ENCODE measurements at places on chromosomes 11 and 22. TPM values are rescaled to one million over a fixed set of nuclear protein-coding genes. Genes with fewer than 3 reads are reported as not detected.

SUSD2 gene
- 0.80 TPM for total RNA-seq

SCN4B gene
- 0.26 TPM for total RNA-seq

TRMT2A gene
- total RNA-seq = 84.4 TPM

CCDC116 gene
- 0.33 TPM for total RNA-seq

PHRF1 gene
- 40.0 TPM for total RNA-seq

DNA sequence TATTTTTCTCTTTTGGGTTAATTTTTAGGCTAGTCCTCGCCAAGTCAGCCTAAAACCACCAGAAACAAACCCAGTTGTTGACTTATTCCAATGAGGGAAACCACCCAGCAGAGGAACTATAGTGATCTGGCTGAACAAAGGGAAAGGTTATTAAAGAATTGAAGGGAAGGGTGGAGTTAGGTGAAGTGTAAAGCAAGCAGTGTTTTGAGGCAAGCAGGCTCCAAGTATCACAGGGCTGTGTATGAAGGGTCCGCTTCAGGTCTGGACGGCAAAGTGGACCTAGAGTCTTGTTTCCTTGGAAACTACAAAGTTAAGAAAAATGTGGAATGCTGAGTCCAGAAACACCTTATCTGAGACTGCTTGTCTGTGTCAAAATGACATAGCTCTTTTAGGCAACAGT, 3.2 kb upstream of the TCN2 start:
- H3K36me3 ChIP-seq = no peaks in the 10 kb centered on the region
- no peaks in the 10 kb centered on the region for H3K27me3 ChIP-seq
- H3K4me3 ChIP-seq = no peak overlapping the region
- no peak overlapping the region for H3K27ac ChIP-seq

DNA sequence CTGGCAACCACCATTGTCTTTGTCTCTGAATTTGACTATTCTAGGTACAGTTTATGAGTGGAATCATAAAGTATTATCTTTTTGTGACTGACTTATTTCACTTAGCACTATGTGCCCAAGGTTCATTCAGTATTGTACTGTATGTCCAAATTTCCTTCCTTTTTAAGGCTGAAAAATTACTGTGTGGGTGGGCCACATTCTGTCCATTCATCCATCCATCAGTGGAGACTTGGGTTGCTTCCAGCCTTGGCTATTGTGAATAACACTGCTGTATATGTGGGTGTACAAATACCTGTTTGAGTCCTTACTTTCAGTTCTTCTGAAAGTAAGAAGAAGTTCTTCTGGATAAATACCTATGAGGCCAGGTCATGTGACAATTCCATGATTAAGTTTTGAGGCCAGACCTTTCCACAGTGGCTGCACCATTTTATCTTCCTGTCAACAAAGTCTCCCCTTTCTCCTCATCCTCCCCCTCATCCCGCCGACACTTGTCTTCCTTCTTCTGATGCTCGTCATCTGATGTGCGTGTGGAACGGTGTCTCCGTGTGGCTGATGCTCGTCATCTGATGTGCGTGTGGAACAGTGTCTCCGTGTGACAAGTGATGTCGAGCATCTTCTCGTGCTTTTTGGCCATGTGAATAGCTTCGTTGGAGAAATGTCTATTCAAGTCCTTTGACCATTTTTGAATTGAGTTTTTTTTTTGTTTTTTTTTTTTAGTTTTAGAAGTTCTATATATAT, 49.5 kb downstream of the SBF1 start:
- no peak overlapping the region for H3K4me3 ChIP-seq
- no peak for DNase-seq
- no peaks in the 10 kb centered on the region for H3K27me3 ChIP-seq

- H3K4me3 ChIP-seq = no peak overlapping the region
- H3K4me1 ChIP-seq = no peaks in the 10 kb centered on the region
Measured at GRCh38 chr22:39273950-39274887, 29.4 kb upstream of the PDGFB start.

DNA sequence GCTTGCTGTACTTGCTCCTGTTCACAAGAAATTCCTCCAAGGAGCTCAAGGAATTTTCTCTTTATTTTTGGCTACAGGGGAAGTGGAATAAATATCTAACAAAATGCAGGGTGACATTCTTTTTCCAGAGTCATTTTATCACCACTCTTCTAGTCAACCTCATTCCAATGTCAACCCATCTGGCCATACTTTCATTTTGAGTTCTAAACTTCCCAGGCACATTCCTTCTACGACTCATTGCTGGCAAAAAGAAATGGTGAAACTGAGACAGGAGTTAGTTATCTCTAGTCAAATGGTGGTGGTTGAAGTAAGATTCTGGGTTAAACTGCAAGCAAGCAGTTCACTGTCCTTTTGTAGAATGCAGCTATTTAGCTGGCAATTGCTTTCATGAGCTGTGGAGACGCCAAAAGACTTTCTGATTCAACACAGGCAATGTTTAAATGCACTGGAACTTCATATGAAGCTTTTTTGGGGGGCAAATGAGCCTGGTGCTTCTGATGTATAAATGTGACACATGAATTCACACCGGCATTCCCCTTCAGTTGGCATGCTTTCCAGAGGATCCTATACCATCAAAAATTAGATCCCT, 304.6 kb downstream of the CADM1 start:
- peaks cover 1% of the 10 kb centered on the region for H3K4me1 ChIP-seq
- no peaks in the 10 kb centered on the region for H3K36me3 ChIP-seq
- peaks cover 4% of the 10 kb centered on the region for H3K27me3 ChIP-seq
- no peak for DNase-seq
- no peak overlapping the region for H3K4me3 ChIP-seq
- no peak overlapping the region for H3K27ac ChIP-seq

DNA sequence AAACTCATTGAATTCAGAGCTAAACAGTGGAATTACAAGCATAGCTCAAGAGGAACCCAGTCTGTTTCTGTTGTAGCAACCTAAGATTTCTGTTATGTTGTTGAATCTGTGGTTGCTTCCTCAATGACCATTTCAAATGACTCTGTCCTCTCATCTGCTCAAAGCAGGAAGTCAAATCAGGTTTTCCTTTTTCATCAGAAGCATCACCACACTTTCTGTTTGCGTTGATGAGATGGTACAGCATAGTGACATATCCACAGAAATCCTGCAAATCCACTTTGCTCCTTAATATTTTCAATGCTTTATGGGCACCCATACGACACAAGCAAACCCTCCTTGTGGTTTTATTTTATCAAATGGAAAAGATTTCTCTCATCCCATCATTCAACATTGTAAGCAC, 12.6 kb upstream of the UCP2 start:
- no peak for DNase-seq
- no peaks in the 10 kb centered on the region for H3K36me3 ChIP-seq
- H3K27me3 ChIP-seq = no peaks in the 10 kb centered on the region
- peak overlapping the region; percentile 37 for H3K4me3 ChIP-seq
- H3K4me1 ChIP-seq = peaks cover 72% of the 10 kb centered on the region
- peak overlapping the region; percentile 92 for H3K27ac ChIP-seq

DNA sequence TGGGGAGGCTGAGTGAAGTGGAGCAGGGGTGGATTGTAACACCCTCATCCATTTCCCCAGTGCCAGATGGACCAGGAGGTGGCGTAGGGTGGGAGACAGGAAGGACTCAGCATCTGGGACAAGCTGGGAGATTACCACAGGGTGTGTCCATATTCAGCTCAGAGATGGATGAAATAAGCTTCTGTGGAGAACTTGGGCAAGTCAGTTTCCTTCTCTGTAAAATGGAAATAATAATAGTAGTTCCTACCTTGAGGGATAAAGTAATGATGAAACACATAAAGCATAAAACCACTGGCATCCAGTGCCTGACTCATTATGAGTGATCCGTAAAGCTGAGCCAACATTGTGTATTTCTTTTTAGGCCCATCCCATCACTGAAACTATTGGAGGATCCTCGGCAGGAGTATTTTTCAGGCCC, 607 bp upstream of the ROBO4 start:
- DNase-seq = no peak
- no peak overlapping the region for H3K27ac ChIP-seq
- no peak overlapping the region for H3K4me3 ChIP-seq
- H3K36me3 ChIP-seq = no peaks in the 10 kb centered on the region

DNA sequence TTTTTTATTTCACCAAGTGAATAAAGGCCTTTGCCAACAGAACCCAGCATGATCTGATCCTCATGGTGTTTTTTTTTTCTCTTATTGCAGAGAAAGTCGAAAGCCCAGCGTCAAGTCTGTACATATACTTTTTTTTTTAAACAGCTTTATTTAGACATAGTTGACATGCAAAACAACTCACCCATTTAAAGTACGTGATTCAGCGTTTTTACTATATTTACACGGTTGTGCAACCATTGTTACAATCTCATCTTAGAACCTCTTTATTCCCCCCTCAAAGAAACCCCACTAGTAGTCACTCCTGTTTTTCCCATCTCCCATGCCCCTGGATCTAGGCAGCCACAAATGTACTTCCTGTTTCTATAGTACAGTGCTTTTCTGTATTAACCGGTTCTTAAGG, 20.6 kb upstream of the AP1B1 start:
- no peak overlapping the region for H3K27ac ChIP-seq
- H3K4me3 ChIP-seq = no peak overlapping the region

GRCh38 chr11:2924821-2925675, 4.2 kb downstream of the PHLDA2 start:
- peaks cover 14% of the 10 kb centered on the region for H3K4me1 ChIP-seq
- H3K36me3 ChIP-seq = no peaks in the 10 kb centered on the region
- H3K4me3 ChIP-seq = no peak overlapping the region
- no peak for DNase-seq
- H3K27ac ChIP-seq = no peak overlapping the region

DNA sequence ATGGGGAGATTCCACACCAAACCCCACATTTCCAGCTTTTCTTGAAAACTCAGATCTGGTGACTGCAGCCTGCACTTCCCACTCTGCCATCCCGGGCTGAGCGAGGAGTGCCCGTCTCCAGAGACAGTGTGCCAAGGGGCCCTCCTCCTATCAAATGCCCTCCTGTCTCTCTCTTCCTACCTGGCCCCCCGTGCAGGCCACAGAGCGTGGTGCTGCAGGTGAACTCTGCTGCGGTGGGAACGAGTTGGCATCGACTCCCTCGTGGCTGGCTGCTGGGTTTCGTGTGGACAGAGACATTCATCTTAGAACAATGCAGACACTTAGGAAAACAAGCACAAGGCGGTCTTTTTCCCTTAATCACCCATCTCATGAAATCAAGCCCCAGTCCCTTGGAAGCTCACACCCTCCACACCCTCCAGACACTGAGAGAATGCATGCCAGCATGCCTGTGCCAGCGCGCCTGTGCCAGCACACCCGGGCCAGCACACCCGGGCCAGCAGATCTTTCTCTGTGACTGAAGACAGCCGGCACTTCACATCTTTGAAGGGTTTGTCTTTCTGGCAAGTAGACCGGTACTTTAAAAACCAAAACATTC, 65.0 kb downstream of the PARVB start:
- no peaks in the 10 kb centered on the region for H3K36me3 ChIP-seq
- H3K27ac ChIP-seq = no peak overlapping the region
- no peak overlapping the region for H3K4me3 ChIP-seq
- H3K4me1 ChIP-seq = peaks cover 14% of the 10 kb centered on the region
- DNase-seq = no peak

DNA sequence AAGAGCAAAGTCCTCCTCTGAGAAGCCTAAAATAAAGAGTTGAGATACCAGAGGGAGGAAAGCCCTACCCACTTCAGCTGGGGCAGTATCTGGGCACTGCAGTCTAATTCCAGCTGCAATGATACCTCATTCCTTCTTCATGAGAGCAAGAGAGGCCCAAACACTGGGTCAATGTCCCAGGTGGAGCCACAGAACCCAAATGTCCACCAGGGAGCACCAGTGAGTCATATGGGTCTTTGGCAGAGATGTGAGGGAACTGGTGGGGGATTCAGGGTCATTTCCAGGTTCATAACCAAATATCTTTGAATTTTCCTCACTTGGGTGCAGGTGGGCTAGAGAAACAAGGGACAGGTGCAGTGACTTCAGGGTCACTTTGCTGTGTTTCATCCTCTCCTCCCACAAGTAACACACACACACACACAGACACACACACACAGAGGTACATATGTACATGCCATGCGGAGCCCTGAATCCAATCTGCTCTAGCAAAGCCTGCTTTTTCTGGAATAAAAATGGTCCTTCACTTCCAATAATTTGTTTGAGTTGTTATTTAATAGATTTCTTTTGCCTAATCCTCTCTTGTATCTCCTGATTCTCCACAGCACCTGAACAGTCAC, 585.4 kb downstream of the SOX6 start:
- no peaks in the 10 kb centered on the region for H3K27me3 ChIP-seq
- DNase-seq = peak; percentile 59
- no peak overlapping the region for H3K4me3 ChIP-seq
- no peak overlapping the region for H3K27ac ChIP-seq
- no peaks in the 10 kb centered on the region for H3K36me3 ChIP-seq
- H3K4me1 ChIP-seq = no peaks in the 10 kb centered on the region
